Activated CD8-positive, alpha-beta memory T cell treated with anti-CD3 and anti-CD28 coated beads for 48 hours (primary cell): ENCODE measurements at places on chromosomes 16 and 17.

GRCh38 chr16:14527411-14528044 lies 102.5 kb downstream of the PARN start:
- DNase-seq = no peak

GRCh38 chr17:50593321-50593720 lies 32.8 kb downstream of the CACNA1G start:
- DNase-seq = no peak

DNA sequence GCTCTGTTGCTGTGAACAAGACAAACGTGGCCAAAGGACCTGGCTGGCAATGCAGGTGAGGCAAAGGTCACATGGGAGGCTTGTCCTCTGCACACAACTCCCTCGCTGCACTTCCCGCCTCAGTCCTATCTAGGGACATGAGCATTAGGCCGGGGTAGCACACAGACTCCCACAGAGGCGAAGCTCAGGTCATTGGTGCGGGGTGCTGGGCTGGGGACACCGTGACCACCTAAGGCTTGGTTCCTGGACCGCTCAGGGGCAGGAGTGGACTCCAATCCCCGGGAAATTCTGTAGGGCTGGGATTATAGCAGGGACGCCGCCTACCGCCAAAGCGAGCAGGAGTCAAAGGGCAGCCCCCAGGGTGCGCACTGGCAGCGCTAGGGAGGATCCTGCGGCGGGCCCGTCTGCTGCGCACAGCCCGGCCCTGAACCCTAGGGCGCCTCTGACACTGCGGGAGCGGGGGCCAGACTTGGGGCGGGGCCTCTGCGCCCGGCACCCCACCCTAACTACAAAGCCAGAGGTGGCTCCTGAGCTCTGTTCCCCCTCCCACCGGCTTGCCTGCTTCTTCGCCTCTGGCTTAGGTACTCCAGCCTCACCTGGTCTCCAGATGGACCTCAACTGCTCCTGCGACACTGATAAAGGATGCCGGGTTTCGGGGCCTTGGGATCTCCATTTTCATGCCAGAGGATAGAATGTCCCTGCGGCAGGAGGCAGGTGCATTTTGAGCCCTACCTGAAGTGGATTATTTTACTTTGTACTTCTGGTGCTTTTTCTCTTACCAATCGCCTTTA lies 3.9 kb upstream of the MT1B start:
- no peak for DNase-seq

- no peak for DNase-seq
Observed at GRCh38 chr17:63945784-63946439, 13.8 kb upstream of the CD79B start.

DNA sequence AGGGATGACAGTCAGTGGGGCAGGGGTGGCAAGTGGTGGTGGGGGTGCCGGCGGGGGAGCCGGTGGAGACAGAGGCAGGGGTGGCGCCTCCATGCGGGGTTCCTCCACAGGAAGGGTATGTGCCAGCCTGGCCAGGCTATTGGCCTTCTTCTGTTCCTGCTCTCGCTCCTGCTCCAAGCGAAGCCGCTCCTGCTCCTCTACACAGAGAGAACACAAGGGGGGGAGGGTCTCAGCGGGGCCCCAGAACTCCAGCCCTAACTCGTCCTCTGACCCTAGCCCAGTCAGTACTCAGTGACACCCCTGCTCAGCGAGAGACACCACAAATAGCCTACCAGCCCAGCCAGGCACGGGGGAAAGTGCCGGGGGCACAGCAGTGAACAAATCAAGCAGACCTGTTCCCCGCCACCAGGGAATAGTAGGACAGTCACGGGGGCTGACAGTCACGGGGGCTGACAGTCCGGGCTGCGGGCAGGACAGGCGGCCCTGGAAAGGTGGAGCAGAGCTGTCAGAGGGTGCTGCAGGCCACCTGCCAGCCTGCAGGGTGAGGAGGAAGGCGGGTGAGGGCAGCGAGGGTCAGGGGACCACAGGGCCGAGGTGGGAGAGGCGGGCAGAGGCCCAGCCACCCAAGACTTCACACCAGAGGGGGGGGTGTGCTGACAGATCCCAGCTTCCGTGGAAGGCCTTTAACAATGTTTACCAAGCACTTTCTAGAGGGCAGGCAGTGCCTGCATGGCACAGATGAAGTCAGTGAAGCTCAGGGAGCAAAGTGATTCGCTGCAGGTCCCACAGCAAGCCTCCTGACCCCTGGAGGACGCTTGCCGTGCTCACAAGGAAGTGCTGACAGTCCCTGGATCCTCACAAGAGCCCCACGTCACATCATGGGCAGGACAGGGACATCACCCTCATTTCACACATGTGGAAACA lies 5.3 kb downstream of the MNT start:
- DNase-seq = no peak

- DNase-seq = no peak
Observed at GRCh38 chr16:17252064-17252463, 218.7 kb downstream of the XYLT1 start.

GRCh38 chr17:6163612-6164333 lies 93.6 kb downstream of the WSCD1 start:
- DNase-seq = no peak

DNA sequence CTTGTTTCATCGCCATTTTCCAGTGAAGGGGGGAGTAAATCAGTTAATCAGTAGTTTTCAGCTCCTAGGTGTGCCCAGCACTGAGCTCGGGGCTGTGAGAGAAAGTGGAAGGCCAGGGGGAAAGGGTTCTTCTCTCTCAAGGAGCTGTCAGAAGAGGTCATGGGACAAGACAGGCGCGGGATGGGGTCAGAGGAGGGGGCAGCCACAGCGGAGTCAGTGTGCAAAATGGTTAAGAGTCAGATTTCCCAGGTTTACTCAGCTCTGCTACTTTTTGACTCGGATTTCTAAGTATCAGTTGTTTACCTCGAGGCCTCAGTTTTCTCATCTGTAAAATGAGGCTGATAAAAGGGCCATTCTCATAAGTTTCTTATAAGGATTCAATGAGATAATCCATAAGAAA lies 4.3 kb upstream of the XYLT1 start:
- DNase-seq = no peak

GRCh38 chr17:76738468-76738850 lies 540 bp downstream of the MFSD11 start:
- DNase-seq = no peak

DNA sequence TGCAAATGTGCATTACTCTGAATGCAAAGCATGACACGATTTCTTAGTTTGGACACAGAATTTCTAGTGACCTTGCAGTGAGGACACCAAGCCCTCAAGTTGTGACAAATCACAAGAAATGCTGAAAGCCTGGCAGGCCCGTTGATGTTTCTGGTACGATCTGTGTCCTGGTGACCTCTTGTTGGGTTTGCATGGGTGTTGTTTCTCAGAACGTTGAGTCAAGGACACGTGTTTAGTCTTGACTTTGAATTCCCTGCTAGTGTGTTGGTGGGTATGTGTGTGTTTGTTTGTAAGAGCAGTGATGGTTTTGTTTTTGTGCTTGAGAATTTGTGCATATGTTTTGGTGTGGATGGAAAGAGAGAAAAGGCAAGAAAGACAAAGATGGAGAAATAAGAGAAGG lies 37.8 kb upstream of the MAF start:
- no peak for DNase-seq

DNA sequence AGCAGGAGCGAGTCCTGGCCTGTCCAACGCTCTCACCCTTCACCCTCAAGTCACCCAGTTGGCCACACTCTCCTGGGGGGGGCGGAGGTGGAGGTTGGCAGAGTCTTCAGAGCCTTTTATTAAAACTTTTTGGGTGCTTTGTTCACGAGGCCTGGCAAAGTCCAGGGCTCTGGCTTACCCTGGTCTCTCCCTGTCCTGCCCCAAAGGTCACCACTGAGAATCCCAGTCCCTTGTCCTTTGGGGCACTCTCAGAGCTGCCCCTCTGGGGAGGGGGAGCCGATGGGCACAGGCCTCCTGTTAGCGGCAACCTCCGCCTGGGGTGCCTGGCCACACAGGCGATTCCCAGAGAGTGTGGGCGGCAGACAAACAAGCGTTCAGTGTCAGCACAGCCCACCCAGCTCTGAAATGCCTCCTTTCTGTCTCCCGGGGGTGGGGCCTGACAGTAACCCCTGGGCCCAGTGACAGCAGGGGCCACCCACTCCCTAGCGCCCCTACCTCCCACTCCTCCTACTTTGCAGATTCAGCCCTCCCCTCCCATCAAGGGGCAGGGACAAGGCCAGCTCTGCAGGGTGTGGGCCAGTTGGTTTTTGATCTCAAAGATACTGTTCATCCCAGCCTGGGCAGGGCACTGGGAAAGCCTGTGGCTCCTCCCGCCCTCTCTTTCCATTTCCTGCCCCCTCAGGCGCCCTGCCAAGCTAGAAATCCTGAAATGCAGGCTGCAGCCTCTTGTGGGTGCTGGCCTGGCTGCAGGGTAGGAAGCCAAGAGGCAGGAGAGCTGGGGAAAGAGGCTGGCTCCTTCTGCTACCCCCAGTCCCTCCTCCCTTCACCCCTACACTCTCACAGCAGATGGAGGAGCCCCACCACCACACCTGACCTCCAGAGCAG lies 36.6 kb upstream of the EMP2 start:
- no peak for DNase-seq

DNA sequence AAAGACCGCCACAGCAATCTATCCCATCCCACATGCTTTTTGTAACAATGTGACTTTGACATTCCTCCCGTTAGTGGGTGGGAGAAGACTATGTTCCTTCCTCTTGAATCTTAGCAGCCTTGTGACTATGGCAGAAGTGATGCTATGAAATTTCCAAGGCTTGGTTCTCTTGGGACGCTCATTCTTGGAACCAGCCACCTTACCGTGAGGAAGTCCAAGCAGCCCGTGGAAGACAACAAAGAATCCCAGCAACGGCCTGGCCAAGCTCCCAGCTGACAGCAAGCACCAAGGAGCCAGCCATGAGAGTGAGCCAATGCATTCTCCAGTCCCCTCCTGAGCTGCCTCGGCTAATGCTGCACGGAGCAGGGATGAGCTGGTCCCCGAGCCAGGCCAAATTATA lies 62.3 kb downstream of the VPS53 start:
- no peak for DNase-seq

DNA sequence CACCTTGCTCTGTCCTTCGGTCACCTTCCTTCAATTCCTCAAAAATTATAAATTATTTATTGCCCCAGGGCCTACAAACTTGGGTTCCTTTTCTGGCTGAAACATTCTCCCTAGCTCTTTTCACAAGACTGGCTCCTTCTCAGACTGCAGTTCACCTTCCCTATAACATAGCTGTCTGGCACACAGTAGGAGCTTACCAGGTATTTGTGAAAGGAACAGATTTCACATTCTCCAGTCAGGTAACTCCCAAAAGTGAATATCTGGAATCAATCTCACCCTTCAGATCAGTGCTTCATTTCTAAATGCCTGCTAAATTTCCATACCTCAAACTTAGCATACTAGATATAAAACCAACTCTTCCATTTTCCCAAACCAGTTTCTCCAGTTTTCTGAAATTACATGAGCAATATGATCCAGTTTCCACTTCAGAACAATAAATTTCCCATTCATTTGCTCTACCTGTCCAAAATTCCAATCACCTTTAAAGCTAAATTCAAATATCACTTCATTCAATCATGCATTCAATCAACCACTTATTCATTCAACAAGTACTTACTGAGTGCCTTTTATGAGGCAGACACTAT lies 6.1 kb downstream of the RFFL start:
- DNase-seq = no peak

DNA sequence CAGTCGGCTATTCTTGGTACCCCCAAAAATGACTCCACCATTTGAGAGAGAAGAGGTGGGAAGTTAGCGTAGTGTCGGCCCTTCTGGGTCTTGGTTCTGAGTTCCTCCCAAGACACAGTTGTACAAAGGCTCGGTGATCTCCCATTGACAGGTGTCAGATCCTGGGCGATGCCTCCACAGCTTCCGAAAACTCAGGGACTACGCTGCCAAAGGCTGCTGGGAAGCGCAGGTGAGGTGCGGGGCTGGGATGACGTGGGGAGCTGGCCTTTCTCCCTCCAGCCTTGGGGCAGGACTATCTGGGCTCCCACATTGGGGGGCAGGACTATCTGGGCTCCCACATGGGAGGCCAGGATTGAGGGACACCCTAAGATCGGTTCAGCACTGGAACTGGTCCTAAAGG lies 10.4 kb downstream of the CCNF start:
- no peak for DNase-seq

GRCh38 chr17:62644487-62645173 lies 17.2 kb downstream of the MRC2 start:
- no peak for DNase-seq

DNA sequence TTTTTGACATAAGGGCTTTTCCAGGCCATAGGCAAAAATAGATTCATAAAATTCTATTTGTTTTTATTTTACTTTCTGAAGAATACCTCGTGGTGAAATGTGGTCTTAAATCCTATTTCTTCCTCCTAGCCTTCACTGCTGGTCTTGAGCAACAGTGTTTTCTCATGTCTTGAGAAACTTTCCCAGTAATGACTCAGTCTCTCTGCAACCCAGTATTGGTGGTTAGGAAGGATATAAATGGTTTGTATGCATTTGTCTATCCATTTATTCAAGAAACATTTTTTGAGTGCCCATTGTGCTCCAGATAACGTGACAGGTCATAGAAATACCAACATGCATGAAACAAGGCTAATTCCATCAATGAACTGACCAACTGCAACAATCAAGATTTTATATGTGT lies 213.9 kb downstream of the TMEM114 start:
- no peak for DNase-seq

DNA sequence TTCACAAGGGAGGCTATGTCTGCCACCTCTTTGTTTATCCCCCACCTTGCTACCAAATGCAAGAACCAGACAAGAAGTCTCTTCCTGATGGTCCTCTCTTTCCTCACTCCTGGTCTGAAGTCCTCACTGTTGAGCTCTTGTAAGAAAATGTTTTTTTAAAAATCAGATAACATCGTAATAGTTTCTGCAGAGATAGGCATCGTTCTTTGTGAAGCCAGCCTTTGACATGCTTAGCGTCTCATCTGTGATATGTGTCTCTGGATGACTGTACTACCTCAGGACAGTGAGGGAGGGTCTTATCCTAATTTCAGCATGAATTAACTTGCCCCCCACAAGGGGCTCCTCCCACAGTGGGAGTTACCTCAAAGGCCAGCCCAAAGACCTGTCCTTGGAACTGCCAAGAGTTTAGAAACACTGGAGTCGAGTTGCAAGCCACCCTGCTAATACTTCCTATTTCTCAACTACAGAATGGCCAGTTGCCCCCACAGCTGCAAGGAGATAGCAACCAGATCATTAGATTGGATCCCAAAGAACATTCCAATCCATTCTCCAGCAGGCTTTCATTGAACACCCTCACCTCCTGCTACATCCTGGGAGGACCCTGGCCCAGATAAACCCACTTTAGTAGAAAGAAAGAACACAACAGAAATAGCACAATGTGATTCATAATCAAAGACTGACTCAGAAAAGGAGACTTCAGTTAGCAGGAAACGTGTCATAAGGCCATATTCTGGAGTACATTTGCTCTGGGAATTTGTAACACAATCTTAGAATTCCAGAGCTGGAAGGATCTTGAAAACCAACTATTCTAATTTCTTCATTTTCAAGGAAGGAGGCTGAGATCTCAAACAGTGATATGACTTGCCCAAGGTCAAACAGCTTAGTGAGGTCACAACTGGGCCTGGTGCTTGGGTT lies 151.0 kb downstream of the IRX3 start:
- DNase-seq = no peak

DNA sequence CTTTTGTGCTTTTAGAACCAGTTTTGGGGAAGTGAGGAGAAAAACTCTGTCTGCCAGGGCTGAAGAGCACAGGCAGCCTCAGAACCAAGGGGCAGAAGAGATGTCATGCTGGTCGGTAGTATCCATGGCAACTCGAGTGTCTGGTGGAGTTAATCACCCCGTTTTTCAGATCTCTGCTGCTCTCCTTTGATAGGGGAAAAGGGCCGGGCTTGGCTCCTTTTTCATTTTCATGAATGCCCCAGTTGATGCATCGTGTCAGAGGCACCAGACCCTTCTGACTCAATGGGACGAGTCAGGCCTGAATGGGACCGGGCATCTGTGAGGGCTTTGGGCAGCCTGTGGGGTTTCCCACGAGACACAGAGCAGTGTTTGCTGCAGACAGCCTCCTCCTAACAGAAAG lies 304.6 kb downstream of the ABCC12 start:
- no peak for DNase-seq
